Stimulated activated CD8-positive, alpha-beta memory T cell treated with anti-CD3 and anti-CD28 coated beads, Interleukin-15, amount 100 ng/mL, for 4 hours (primary cell): ENCODE measurements at places on chromosomes 12 and 14.

DNA sequence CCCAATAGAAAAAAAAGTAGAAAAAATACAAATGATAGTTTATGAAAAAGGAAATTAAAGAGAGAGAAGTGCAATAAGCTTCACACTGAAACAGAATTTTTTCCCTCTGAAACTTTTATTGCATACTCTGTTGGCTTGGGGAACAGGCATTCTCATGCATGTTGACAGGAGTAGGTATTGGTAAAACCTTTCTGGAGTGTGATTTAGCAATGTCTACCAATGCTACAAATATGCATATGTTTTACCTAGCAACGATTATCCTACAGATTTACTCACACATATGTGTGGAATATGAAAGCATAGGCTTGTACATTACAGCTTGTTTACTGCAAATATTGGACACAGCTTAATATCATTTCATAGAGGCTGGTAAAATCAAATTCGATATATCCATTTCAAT lies 125.7 kb upstream of the MYF6 start:
- DNase-seq, result no peak

GRCh38 chr12:44526655-44527182 lies 349.4 kb downstream of the NELL2 start:
- no peak for DNase-seq

DNA sequence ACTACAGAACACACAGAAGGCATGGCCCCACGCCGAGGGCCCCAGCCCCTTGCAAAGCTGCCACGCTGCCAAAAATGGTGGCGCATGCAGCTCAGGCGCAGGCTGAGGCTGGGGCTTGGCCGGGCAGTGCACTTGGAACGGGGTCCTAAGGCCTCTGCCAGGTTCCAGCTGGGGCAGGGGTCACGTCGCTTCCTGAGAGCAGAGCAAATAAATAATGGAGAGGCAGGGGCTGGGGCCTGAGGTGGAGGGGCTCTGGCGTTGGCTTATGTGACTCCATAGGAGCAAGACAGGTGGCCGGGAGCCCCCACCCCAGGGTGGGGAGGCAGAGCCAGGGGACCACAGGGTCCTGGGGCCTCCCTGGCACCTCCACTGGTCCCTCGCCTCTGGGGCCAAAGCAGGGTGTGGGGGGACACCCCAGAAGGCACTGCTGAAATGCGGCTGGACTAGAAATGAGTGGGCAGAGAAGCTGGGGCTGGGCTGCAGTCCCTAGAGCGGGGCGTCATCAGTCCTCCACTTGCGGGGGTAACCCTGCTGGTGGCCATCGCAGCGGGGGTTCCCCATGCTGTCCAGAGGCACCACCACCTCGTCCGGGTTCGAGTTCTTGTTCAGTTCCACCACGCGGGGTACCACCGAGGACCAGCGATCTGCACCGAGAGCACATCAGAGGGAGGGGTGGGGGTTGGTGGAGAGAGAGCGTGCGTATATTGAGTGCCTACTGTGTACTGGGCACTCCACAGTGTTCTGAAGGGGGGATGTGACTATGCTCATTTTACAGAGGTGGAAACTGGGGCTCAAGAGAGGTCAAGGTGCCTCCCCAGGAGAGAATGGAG lies 49.8 kb downstream of the TRPV4 start:
- no peak for DNase-seq

DNA sequence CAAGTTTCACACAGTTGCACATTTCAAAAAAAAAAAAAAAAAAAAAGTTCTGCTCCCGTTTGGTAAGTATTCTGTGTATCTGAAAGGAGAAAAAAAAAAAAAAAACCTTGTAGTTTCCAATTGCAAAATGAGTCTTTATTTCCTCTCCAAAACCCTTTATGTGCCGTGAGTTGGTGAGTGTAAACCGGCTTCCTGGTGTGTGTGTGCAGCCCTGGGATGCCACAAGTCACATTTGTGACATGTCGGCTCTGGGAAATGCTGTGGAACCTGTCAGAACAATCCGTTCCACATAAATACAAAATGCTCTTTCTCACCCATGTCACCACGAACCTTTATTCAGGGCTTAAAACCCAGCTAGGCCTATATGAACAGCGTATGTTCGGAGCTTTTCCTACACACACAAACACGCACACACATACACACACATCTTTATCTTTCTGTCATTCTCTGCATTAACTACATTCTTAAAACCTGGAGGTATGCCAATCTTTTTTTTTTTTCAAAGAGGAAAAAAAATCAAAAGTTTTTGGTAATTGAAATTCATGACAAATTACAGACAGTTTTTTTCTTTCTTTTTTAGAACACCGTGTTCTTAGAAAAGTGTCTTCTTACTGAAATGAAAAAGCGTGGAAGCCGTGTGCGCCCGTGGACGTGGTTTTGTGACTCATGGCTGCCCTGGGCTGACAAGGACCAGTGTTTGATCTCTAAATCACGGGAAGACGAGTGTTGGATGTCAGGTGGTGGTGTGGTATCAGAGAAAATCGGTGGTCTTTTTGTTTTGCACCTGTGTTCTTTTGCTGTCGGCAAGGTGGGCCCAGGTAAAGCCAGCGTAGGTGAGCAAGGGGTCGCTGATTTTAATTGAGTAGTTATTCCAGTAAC lies 612.0 kb downstream of the VRK1 start:
- DNase-seq, result no peak
